ENCODE measurements at places on chromosomes 2 and 18. TPM values are rescaled to one million over a fixed set of nuclear protein-coding genes. Genes with fewer than 3 reads are reported as not detected.

DNA sequence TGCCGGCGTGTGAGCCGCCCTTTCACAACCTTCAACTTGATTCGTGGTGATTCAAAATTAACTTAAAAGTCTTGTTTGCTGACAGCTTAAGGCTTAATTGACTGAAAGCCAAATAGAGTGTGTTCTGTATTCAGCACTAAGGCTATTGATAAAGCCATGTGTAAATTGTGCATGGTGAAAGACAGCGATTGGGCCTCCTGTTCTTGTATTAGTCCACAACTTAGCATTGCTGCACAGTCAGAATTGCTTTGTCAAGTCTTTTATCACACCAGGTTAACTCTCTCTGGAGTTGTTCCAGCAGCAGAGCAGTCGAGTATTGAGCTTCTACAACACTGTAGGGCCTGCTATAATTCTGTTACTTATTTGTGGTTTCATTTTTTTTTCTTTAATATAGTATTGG is 210.1 kb downstream of the WDR7 start:
- no peaks in the 10 kb centered on the region for H3K27me3 ChIP-seq
- DNase-seq = no peak
- no peaks in the 10 kb centered on the region for H3K4me1 ChIP-seq

DNA sequence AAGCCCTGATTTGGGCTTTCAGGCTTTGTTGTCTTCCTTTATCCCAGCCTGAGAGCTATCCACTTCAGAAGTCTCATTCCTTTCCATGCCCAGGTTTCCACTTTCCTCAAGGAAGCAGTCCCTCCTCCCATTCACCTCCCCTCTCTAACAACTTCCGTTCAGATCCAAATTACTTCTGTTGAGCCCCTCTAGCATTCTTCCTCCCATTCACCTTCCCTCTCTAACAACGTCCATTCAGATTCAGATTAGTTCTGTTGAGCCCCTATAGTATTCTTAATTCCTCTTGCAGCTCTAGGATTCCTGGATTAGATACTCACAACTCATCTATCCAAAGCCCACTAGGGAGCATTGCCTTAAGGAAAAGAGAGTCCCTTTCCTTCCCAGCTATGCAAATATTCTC is 216.8 kb downstream of the RAD51AP2 start:
- H3K27me3 ChIP-seq = no peaks in the 10 kb centered on the region
- no peak overlapping the region for H3K4me3 ChIP-seq
- no peaks in the 10 kb centered on the region for H3K36me3 ChIP-seq

GRCh38 chr2:3628800-3629199 is 29.2 kb upstream of the ALLC start:
- no peaks in the 10 kb centered on the region for H3K27me3 ChIP-seq
- no peak overlapping the region for H3K4me3 ChIP-seq
- no peaks in the 10 kb centered on the region for H3K36me3 ChIP-seq
- DNase-seq = peak; percentile 31
- H3K27ac ChIP-seq = no peak overlapping the region

GRCh38 chr2:239570971-239571520 is 170.2 kb upstream of the HDAC4 start:
- no peak overlapping the region for H3K4me3 ChIP-seq
- no peak for DNase-seq
- H3K27me3 ChIP-seq = peaks cover 12% of the 10 kb centered on the region
- no peak overlapping the region for H3K27ac ChIP-seq
- no peaks in the 10 kb centered on the region for H3K36me3 ChIP-seq

GRCh38 chr2:124995185-124995912 is 970.3 kb downstream of the CNTNAP5 start:
- no peak overlapping the region for H3K27ac ChIP-seq
- no peak overlapping the region for H3K4me3 ChIP-seq
- no peaks in the 10 kb centered on the region for H3K4me1 ChIP-seq
- no peak for DNase-seq
- H3K27me3 ChIP-seq = no peaks in the 10 kb centered on the region

- peaks cover 26% of the 10 kb centered on the region for H3K27me3 ChIP-seq
- H3K36me3 ChIP-seq = no peaks in the 10 kb centered on the region
Observed at GRCh38 chr2:202116691-202117090, 43.6 kb downstream of the KIAA2012 start.

DNA sequence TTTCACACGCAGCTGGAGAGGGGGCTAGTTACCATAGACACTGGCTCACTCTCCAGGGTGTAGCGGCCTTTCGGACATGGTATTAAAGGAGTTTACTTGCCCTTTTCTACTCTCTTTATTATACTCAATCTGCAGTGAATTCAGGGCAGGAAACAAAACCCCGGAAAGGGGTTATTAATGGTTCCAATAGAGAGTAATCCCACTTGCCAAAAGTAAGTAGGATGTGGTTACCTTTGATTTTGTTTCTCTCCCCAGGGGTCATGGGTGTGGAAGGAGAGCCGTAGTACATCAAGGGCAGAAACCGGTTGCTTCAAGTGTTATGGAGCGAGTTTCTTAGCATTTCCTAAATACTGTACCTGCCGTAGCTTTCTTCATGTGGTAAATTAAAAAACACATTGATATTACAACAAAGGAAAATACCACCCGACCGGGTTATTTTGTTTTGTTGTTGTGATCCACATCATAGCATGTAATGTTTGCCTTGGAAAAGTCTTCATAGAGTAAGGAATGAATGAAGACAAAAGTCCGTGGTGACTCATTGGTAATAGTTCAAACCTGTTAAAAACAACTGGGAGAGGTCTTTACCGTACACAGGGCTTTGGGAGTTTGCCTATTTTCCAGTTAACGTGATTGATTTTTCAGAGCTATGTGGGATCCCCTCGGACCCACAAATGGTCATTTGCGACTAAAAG is 71.5 kb downstream of the SLC4A3 start:
- no peak overlapping the region for H3K4me3 ChIP-seq
- H3K36me3 ChIP-seq = no peaks in the 10 kb centered on the region
- H3K4me1 ChIP-seq = no peaks in the 10 kb centered on the region
- DNase-seq = no peak
- H3K27ac ChIP-seq = no peak overlapping the region

- no peaks in the 10 kb centered on the region for H3K36me3 ChIP-seq
- peaks cover 20% of the 10 kb centered on the region for H3K27me3 ChIP-seq
- H3K4me1 ChIP-seq = peaks cover 8% of the 10 kb centered on the region
- no peak overlapping the region for H3K4me3 ChIP-seq
Observed at GRCh38 chr2:222823183-222823930, 37.5 kb upstream of the ACSL3 start.

- no peak overlapping the region for H3K4me3 ChIP-seq
- no peak for DNase-seq
- no peaks in the 10 kb centered on the region for H3K36me3 ChIP-seq
- H3K27me3 ChIP-seq = no peaks in the 10 kb centered on the region
- no peak overlapping the region for H3K27ac ChIP-seq
Observed at GRCh38 chr2:124920448-124920847, 895.4 kb downstream of the CNTNAP5 start.

DNA sequence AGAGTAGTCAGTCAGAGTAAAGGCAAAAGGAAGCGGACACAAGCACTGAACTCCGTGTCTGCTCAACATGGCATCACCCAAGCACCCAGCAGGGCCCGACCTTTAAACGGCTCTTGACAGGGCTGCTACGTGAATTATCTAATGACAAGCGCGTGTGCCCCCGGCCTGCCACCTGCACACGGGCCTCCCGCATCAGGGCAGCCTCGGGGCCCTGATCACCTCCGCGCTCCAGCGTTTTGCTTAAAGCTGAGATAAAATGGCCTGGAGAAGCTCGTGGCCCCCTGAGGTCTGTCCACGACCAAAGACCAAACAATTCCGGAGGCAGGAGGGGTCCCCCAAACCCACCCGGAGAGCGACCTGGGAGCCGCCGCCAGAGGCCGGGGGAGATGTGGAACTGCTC is 376 bp downstream of the NDUFA10 start:
- peaks cover 12% of the 10 kb centered on the region for H3K27me3 ChIP-seq
- peak overlapping the region; percentile 94 for H3K27ac ChIP-seq
- DNase-seq = peak; percentile 49
- peaks cover 8% of the 10 kb centered on the region for H3K36me3 ChIP-seq
- H3K4me1 ChIP-seq = peaks cover 19% of the 10 kb centered on the region

QPCT gene
- 1.9 TPM for total RNA-seq

MC2R gene
- total RNA-seq = not detected

NOL4 gene
- not detected for total RNA-seq

AKAIN1 gene
- total RNA-seq = not detected

TDRD15 gene
- not detected for total RNA-seq

IGFBP5 gene
- 0.02 TPM for total RNA-seq

All from activated CD8-positive, alpha-beta memory T cell treated with anti-CD3 and anti-CD28 coated beads, Interleukin-2, amount 10 ng/mL, durations not matched to agents 7 days and 5 days (primary cell).